ENCODE measurements at places on chromosomes 7 and 10. TPM values are rescaled to one million over a fixed set of nuclear protein-coding genes. Genes with fewer than 3 reads are reported as not detected.

MPLKIP gene
- total RNA-seq, result 44.7 TPM

TET1 gene
- total RNA-seq, result 3.6 TPM

ZC3HAV1 gene
- 38.2 TPM for total RNA-seq

CALY gene
- not detected for total RNA-seq
